Common myeloid progenitor, CD34-positive (primary cell): ENCODE measurements at places on chromosomes 13 and 19.

DNA sequence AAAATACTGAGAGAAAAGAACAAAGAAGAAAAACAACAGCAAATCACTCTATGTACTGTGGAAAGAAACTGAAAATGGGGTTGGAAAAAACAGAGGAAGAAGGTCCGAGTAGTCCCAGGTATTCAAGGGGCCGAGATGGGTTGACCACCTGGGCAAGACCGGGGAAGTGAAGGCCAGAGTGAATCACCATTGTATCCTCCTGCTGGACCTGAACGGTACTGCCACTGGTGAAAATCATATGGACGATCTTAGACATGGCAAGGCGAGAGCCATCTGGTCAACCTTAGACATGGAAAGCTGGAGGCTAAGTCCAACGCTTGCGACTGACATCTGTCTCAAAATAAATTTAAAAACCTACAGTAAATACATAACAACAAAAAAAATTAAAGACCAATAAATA, 44.4 kb upstream of the ZNF91 start:
- DNase-seq = no peak

DNA sequence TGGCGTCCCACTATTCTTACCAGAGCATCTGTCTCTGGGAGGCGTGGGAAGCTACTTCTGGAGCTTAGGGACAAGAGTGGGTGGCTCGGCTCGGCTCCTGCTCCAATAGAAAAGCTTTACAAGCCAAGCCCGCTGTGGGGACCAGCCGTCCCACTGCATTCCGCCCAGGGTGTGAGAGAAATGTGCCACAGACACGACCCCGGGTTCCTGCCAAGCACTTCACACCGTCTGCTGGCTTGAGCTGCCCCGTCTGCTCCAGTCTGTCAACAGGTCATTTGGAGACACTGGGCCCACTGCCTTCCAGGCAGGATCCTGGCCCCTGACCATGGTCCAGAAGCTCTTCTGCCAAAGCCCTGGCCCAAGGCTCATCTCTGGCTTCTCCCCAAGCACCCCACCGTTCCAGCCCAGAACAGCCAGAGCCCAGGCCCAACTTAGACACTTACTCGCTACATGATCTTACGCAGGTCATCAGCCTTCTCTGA, 6.5 kb upstream of the FKRP start:
- no peak for DNase-seq

DNA sequence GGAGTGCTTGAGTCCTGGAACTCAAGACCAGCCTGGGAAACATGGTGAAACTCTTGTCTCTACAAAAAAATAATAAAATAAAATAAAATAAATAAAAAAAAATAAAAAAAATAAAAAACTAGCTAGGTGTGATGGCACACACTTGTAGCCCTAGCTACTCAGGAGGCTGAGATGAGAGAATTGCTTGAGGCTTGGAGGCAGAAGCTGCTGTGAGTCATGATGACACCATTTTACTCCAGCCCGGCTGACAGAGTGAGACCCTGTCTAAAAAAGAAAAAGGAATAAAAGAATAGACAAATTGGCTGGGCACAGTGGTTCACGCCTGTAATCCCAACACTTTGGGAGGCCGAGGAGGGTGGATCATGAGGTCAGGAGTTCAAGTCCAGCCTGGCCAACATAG, 1168.9 kb downstream of the SLITRK5 start:
- no peak for DNase-seq

GRCh38 chr19:3838661-3839060, 30.2 kb downstream of the ZFR2 start:
- DNase-seq = no peak

DNA sequence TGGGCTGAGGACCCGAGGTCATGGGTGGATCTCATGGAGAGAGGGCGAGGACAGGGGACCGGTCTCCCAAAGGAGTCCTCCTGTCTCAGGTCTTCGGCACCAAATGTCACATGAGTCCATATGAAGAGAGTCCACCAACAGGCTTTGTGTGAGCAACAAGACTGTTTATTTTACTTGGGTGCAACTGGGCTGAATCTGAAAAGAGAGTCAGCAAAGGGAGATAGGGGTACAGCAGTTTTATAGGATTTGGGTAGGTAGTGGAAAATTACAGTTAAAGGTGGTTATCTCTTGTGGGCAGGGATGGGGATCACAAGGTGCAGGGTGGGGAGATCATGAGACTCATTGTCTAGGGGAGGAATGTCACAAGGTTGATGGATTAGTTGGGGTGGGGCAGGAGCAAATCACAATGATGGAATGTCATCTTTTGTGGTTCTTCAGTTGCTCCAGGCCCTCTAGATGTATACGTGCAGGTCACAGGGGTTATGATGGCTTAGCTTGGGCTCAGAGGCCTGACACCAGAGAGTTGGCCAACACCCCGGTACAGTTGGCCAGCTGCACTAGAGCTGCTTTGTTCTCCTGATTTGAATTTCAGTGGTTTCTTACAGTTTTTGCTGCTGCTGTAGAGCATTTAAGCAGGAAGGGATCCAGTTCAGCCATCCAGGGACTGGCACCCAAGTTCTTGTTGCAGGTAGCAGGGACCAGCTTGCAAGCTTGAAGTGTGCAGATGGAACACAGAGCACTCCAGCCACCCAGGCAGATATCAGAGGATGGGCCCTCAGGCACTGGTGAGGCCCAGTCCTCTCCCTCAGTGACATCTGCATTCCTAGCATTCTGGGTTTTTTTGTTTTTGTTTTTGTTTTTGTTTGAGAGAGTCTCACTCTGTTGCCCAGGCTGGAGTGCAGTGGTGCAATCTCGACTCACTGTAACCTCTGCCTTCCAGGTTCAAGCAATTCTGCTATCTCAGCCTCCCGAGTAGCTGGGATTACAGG, 26.4 kb upstream of the IGFL1 start:
- DNase-seq = no peak

GRCh38 chr13:24491845-24492244, 20.7 kb downstream of the PARP4 start:
- peak; percentile 97 for DNase-seq

DNA sequence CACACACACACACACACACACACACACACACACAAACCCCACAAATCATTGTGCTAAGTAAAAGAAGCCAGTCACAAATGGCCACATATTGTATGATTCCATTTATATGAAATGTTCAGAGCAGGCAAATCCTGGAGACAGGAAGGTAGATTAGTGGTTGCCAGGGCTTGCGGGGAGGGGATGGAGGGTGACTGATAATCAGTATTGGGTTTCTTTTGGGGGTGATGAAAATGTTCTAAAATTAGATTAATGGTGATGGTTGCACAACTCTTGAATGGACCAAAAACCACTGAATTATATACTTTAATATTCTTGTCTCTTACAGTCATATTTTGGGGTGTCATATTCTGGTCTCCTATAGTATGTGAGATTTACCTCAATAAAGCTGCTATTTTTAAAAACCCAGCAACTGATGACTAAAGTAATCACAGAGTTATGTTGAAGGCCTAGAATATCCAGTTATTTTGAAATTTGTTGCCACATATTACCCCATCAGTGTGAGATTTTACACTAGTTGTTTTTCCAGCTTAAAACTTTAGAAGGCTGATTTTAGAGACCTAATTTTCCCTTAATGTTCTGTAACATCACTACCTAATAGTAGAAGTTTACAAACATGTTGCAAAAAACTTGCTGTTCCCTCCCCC, 20.3 kb downstream of the FLT1 start:
- DNase-seq = no peak
